ENCODE measurements at places on chromosomes 1 and 21.

GRCh38 chr1:76160225-76160624 is 85.7 kb downstream of the ST6GALNAC3 start:
- DNase-seq, result no peak
- H3K4me3 ChIP-seq, result no peak overlapping the region
- H3K27ac ChIP-seq, result no peak overlapping the region
- H3K4me1 ChIP-seq, result no peaks in the 10 kb centered on the region
- no peaks in the 10 kb centered on the region for H3K36me3 ChIP-seq
- H3K27me3 ChIP-seq, result no peaks in the 10 kb centered on the region

- no peak overlapping the region for H3K27ac ChIP-seq
- no peaks in the 10 kb centered on the region for H3K27me3 ChIP-seq
- no peaks in the 10 kb centered on the region for H3K4me1 ChIP-seq
- H3K4me3 ChIP-seq, result no peak overlapping the region
Observed at GRCh38 chr21:33902349-33902748, 13.3 kb downstream of the ATP5PO start.

- no peak overlapping the region for H3K4me3 ChIP-seq
- no peaks in the 10 kb centered on the region for H3K36me3 ChIP-seq
- no peaks in the 10 kb centered on the region for H3K4me1 ChIP-seq
- no peak overlapping the region for H3K27ac ChIP-seq
Observed at GRCh38 chr1:74824497-74825107, 91.7 kb downstream of the TYW3 start.

- H3K27ac ChIP-seq, result no peak overlapping the region
- no peaks in the 10 kb centered on the region for H3K36me3 ChIP-seq
- H3K4me3 ChIP-seq, result no peak overlapping the region
- DNase-seq, result no peak
- no peaks in the 10 kb centered on the region for H3K27me3 ChIP-seq
Observed at GRCh38 chr1:205916541-205916940, 26.7 kb downstream of the SLC26A9 start.

GRCh38 chr1:34270181-34270580 is 93.5 kb downstream of the C1orf94 start:
- H3K27me3 ChIP-seq, result no peaks in the 10 kb centered on the region
- no peak for DNase-seq
- no peaks in the 10 kb centered on the region for H3K36me3 ChIP-seq
- H3K4me3 ChIP-seq, result no peak overlapping the region
- H3K4me1 ChIP-seq, result no peaks in the 10 kb centered on the region

GRCh38 chr1:237258871-237259270 is 216.9 kb downstream of the RYR2 start:
- no peaks in the 10 kb centered on the region for H3K27me3 ChIP-seq
- no peak overlapping the region for H3K27ac ChIP-seq
- no peaks in the 10 kb centered on the region for H3K36me3 ChIP-seq
- no peaks in the 10 kb centered on the region for H3K4me1 ChIP-seq
- DNase-seq, result peak; percentile 32

DNA sequence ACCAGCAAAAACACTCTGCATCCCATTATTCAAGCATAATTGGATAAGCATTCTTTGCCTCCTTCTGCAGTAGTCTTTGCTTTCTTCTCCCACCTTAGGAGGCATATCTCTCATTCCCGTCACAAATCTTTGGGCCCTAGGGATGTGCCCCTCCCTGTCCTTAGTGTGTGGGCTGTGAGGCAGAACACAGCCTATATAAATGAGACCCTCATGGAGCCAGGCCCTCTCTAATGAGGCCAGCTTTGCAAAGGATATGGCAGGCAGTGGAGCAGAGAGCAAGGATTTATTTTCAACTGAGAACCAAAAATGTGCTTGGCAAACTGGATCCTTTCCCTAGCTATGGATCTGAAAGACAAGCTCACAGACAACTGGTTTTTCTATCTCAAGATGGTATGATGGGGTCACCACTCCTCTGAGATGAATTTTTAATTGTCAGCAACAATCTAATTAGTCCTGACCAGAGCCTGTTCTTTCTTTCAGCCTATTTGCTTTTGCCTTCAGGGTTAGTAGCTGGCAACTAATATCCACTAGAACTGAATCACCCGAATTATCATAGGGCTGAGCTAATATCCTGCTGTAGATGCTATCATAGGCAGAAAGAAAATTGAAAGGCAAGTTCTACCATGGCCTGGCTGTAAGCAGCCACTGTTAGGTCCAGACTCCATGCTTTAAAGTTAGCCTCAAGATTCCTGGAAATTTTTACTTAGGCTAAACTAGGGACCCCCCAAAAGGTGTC is 134.2 kb downstream of the SYT2 start:
- no peaks in the 10 kb centered on the region for H3K36me3 ChIP-seq
- no peak overlapping the region for H3K4me3 ChIP-seq
- DNase-seq, result no peak
- no peaks in the 10 kb centered on the region for H3K27me3 ChIP-seq
- peaks cover 44% of the 10 kb centered on the region for H3K4me1 ChIP-seq

DNA sequence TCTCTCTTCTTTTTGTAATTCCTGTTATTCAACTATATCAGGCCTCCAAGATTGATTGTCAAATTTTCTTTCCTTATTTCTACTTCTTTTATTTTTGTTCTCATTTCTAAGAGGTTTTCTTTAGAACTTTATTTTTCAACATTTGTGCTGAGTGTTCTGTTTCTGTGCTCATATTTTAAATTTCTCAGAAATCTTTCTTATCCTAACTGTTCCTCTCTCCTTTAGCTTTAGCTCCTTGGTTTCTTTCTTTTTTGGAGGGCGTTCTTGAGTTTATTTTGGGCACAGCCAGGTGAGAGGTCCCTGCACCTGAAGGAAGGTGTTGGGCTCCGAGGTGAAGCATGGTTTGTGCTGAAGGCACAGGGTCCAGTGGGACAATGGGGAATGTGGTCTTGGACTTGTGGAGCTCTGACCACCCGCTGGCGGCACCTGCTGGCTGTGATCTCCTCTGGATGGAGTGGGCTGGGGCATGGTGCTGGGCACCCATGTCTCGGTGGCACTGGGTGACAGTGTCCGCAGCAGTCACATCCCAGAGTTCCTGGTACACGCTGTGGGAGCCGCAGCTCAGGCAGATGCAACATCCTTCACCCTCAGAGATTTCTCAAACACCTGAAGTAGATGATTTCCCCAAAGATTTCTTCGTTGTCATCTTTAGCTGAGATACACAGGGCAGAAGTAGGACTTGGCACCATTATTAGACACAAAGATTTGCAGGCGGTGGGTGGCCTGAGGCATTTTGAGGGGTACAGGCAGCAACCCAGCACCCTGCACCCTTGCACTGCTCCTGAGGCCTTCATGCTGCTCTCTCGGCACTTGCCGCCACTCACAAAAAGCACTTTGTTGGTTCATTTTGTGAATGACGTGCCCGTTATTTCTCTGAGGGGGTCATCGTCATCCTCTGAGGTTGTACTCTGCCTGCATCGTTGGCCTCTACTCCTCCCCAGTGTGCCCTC is 38.2 kb upstream of the DIP2A start:
- no peaks in the 10 kb centered on the region for H3K36me3 ChIP-seq
- H3K27me3 ChIP-seq, result no peaks in the 10 kb centered on the region
- no peaks in the 10 kb centered on the region for H3K4me1 ChIP-seq
- H3K4me3 ChIP-seq, result no peak overlapping the region
- no peak for DNase-seq

DNA sequence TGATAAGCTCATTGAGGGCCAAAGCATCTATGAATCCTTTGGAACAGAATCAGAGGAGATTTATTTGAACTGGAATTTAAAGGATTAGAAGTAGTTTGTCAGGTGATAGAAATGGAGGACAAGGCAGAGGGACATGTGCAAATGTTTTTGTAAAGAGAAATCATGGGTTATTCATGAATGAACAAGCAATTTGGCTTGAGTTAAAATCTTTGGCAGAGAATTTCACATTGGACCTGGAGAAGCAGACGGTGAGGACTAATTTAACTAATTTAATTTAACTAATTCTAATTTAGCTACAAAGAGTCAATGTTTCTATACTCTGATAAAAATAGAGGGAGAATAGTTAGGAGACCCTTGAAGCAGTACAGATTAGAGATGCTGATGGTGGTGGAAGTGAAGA is 36.3 kb downstream of the SNX7 start:
- H3K4me3 ChIP-seq, result no peak overlapping the region
- no peaks in the 10 kb centered on the region for H3K36me3 ChIP-seq
- no peak overlapping the region for H3K27ac ChIP-seq
- no peaks in the 10 kb centered on the region for H3K4me1 ChIP-seq

DNA sequence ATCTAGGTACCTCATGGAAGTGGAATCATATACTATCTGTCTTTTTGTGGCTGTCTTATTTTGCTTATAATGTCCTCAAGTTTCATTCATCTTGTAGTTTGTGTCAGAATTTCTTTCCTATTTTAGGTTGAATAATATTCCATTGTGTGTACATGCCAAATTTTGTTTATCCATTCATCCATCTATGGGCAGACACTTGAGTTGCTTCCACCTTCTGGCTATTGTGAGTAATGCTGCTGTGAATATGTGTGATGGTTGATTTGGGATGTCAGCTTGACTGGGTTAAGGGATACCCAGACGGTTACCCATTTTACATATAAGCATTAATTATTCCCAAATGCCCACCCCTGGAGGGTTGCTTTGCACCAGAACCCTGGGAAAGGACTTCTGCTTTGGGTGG is 477.5 kb downstream of the PTPRU start:
- H3K27me3 ChIP-seq, result no peaks in the 10 kb centered on the region
- no peaks in the 10 kb centered on the region for H3K36me3 ChIP-seq
- no peak overlapping the region for H3K27ac ChIP-seq
- DNase-seq, result no peak
- no peak overlapping the region for H3K4me3 ChIP-seq

DNA sequence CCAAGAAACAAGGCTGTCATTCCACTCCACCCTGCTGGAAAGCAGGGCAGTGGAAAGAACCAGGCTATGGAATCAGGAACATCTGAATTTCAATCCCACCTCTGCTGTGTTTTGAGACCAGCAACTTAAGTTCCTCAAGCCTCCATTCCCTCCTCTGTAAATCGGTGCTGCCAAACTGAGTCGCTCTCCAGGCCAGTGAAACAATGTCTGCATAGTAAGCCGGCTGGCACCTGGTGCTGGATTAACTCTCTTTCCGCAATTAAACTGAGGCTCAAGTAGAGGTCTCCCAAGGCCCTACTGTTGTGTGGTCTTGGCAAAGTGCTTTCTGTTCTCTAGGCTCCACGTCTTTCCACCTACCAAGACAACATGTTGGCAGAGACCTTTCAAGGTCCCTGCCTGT is 65.3 kb downstream of the SSBP3 start:
- no peaks in the 10 kb centered on the region for H3K27me3 ChIP-seq
- H3K36me3 ChIP-seq, result no peaks in the 10 kb centered on the region
- peaks cover 3% of the 10 kb centered on the region for H3K4me1 ChIP-seq
- no peak for DNase-seq
- no peak overlapping the region for H3K27ac ChIP-seq
